Urothelium cell line (cell line): ENCODE measurements at places on chromosomes 5 and 9.

- peak; percentile 37 for DNase-seq
These were observed 79.1 kb downstream of the AOPEP start for GRCh38 chr9:94805585-94805984.

DNA sequence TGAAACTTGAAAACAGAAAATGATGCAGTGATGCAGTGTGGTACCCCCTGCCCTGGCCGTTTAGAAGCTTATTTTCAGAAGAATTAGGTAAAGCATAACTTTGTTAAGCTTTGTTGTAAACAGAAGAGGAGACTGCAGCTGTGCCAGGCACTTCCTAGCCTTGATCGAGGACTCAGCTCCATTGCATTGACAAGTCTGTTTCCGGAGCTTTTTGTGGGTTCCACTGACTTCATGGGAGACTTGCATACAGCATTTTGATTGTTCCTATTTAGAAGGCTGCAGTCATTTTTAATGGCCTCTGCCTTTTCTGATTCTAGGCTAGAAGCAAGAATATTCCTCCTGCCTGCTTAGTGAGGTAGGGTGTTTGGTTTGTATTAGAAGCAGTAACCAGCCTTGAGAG is 12.3 kb downstream of the MVB12B start:
- no peak for DNase-seq

DNA sequence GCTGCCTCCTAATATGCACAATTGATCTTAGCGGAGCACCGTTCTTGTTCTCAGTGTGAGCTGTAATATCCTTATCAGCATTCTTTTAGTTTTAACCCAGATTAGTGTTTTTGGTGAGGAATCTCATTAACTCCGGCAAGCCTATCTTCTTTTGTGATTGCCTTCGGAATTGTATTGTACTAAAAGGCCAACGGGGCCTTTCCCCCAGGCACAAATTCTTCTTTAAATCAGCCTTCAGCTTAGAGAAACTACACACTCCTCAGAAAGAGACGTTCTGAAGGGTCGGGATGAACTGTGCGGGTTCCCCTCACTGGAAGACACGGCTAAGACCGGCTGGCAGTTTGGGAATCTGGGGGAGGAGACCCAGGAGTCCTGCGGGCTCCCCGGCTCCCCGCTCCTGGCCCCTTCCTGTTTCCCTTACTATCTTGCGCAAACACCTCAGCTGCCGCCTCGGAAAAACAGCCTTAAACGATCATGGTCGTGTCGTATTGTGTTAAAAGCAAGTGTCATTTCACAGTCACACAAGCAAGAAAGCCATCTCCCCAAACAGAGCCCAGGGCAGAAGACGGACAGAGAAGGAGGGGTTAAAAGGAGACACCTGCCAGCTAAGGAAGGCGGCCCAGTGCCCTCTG is 353.1 kb upstream of the IRX2 start:
- no peak for DNase-seq

- no peak for DNase-seq
These were observed 14.5 kb downstream of the SLC6A18 start for GRCh38 chr5:1239505-1240251.

- no peak for DNase-seq
These were observed 4.6 kb upstream of the BARX1 start for GRCh38 chr9:93959739-93960154.
